Activated naive CD4-positive, alpha-beta T cell treated with Interleukin-2 at 50 U/mL for 16 hours (primary cell): ENCODE measurements at places on chromosomes 5 and 9.

DNA sequence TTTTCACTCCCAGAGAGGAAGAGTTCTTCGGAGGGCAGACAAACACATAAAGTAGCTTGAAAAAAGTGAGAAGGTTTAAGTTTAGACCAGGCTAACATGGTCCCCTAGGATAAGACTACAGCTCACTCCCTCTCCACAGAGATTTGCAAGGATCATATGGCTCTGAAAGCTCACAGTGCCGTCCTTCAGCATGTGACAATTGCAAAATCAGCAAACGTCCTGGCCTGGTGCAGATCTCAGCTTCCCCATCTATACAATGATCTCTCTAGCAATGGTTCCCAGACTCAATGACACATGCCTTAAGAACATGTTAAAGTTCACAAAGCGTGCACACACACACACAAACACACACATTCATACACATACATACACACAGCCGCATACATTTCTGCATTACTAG lies 327.6 kb downstream of the ACTL7B start:
- no peak for DNase-seq

- DNase-seq, result no peak
These were observed 59.6 kb downstream of the SPTLC1 start for GRCh38 chr9:92055624-92056023.

DNA sequence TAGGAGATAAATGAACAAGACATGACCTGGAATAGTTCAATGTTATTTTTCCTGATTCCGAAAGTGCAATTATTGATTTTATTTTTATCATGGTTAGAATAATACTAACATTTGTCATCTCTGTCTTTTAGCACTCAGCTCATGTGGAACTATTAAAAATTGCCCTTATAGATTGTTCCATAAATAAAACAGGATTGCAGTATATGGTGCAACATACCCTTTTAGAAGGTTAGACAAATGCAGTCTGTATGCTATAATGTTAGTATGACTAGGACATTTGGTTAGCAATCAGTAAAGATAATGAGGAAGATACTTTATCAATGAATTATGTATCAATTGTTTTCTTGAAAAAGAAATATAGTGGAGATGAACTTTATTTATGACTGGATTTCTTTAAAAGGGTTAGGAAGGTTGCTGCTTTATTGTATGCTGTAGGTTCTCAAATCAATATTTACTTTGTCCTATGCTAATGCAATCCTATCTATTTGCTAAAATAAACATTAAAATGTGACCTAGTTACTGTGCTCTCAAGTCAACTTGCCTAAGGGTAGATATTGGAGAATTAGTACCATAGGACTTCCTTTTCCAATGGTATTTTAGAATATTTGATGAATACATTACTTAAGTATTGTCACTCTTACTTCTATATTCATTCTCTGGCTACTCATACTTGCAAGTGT lies 348.9 kb upstream of the ISL1 start:
- DNase-seq, result no peak

GRCh38 chr9:35905912-35906679 lies at the start of gene HRCT1:
Gene HRCT1 (plus strand): TSS chr9:35906202. CDS start chr9:35906288, 86 bp downstream.
- DNase-seq, result no peak

DNA sequence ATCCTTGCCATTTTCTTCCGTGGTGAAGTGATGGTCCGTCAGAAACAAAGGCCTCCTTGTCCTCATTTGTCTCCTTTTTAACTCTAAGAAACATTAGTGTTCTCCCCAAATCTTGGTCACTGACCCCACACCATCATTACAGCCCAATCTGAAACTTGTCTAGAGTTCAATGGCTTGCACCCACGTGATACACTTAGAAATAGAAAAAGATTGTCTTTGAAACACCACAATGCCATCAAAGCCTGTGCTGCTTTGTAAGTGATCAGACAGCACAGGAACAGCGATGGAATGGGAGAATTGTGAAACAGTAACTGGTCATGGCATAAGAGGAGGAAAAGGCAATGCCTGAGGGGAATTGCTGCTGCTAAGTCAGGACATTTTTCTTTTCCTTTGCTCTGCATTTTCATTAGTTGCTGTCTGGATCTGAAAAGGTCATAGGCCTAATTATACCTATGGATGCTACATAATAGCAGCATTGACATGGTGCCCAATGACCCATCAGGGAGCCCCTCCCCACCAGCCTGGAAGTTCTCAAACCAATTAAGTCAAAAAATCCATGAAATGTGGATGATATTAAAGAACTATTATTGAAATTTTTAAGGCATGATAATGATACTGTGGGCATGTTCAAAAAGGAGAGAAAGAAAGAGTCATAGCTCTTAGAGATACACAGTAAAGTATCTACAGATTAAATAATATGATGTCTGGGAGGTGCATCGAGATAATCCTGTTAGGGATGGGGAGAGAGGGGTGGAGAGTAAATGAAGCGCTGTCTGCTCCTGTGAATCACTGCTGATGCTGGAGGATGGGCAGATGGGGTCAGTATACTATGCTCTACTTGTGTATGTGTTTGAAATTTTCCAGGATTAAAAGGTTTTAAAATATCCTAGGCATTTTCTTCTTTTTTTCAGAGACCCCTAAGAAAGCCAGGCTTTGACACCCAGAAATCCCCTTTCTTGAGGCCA lies 83.6 kb downstream of the ENC1 start:
- DNase-seq, result no peak

DNA sequence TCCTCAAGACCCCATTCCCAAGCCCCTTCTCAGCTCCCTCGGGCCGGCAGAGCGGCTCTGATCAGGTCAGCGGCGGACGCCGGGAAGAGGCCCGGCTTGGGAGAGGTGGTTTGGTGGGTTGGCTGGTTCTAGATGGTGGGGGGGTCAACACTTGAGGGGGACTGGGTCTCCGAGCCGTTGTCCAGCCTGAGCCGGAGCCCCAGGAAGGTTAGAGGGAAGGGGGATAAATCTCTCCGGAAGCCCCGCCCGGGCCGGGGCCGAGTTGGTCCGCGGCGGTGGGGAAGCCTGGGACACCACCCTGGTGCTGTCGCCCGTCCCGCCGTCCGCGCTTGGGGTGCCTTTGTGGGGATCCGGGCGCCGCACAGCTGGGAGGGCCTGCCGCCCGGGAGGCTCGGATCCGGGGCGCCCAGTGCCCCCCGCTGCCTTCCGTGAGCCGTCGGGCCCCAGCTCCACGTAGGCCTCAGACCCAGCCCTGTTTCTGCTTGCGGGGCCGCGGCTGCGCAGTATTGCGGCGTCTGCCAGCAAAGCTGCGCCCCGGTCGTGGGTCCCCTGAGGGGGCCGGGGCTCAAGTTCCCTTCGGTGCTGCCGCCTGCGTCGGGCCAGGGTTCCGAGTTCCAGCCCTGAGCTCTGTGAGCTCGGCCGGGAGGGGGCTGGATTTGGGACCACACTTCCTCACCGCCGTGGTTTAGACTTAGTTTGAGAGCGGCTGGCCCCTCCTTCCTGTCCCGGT lies 542 bp upstream of the TRIM52 start:
- DNase-seq, result peak; percentile 77

DNA sequence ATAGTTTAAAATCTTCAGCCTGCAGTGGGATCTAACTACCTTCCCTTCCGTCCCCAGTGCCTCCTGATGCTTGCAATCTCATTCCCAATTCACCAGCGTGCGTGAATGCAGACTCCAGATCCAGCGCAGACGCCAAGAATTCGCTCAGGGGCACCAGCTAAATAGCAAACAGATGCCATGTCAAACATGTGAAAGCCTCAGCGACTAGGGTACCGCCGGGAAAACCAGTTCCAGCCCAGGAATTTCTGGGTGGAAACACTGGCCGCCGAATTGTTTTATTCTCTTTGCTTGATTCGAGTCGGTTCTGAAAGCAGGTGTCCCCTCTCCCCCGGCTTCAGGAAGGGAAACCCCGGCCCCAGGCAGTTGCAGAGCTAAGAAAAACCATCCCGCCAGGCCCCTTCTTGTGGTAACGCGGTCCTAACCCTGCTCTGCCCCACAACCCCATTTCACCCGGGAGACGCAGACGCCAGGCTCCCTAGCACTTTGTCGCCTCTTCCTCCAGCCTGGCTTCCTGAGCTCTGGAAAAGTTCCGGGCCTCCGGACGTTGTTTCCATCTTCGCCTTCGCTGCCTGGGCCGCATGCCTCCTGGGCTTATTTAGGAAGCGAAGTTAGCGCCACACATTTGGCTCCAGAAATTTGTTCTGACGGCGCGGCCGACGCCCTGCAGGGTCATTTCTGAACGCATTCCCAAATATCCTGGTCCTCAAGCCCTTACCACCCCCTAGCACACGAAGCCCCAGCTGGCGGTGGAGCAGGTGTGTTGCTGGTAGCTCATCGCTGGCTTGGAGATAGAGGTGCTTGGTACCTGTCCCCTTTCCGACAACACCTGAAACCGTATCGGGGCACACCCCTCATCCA lies 665 bp upstream of the LVRN start:
- no peak for DNase-seq

- peak; percentile 64 for DNase-seq
These were observed 2.0 kb downstream of the LARP1 start for GRCh38 chr5:154756868-154757813.

GRCh38 chr5:55914971-55915370 lies 63.8 kb downstream of the IL31RA start:
- no peak for DNase-seq

GRCh38 chr5:149317281-149318048 lies 27.8 kb upstream of the GRPEL2 start:
- peak; percentile 31 for DNase-seq

DNA sequence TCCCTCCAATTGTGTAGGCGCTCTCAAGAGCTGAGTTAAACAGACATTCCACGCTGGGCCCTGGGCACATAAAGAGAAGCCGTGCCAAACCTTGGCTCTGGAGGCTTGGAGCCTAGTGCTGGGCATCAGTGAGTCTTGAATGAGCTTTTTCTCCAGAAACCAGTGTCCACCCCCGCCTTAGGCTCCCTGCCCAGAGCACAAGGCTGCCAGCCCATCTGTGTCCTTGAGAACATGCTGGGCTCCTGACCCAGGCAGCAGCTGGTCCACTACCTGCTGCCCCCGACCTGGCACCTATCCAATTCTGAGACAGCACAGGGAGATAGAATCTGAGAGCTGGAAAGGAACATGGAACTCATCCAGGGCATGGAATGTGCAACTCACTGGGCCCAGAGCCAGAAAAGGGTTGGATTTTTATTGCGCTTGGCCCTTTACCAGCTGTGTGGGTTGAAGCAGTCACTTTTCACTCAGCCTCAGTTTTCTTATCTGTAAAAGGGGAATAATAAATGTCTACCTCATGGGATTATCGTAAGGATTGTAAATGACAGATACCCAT lies 92.4 kb upstream of the CPLX2 start:
- DNase-seq, result no peak

DNA sequence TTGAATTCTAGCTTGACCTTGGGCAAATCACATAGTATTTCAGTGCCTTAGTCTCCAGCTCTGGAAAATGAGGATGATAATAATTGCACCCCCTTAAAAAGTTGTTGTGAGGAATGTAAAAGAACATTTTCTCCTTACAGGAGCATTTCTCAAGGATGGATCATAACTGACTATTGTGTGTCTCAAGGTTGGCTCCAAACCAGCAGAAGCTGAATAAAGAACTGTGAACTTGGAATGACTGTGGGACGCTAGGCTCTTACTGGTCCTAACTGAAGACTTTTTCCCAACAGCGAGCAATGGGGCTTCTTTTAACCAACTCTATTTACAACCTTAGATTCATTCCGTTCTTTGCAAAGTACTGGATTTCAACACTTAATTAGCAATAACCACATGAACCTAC lies 26.2 kb upstream of the GLRX start:
- no peak for DNase-seq

GRCh38 chr5:179266291-179267070 lies 78.8 kb downstream of the ADAMTS2 start:
- no peak for DNase-seq

DNA sequence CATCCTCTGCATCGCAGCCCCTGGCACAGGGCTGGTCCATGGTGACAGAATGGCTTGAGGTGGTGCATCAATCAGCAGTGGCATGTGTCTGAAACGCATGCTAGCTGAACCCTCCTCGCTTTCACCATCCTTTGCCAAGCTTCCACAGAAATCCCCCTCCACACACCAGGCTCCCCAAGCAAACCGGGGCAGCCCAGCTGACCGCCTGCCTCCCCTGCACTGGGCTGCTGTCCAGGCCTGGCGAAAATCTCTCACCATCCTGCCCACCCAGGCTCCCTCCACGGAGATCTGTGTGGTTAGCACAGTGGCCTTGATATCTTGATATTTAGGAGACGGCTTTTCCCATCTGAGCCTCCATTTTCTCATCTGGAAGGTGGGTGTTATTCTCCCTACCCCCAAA lies 905 bp upstream of the HRH2 start:
- no peak for DNase-seq

DNA sequence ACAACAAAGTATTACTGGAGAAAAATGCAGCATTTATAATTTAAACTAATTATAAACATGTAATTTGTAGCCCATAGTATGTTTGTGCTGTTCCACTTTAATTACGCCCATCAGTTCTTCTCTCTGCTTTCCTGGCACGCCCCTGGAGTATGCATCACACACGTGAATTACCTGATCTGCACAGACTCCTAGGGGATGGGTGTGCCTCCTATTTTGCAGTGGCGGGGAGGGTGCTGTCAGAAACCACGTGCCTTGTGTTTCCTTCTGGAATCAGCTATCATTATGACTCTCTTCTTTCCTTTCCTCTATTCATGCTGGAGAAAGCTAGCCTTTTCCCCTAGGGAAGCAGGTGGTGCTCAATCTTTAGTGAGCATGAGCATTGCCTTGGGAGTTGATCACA lies 43.3 kb downstream of the RPS23 start:
- no peak for DNase-seq

- no peak for DNase-seq
These were observed 4.5 kb downstream of the TRIM32 start for GRCh38 chr9:116691607-116692006.

DNA sequence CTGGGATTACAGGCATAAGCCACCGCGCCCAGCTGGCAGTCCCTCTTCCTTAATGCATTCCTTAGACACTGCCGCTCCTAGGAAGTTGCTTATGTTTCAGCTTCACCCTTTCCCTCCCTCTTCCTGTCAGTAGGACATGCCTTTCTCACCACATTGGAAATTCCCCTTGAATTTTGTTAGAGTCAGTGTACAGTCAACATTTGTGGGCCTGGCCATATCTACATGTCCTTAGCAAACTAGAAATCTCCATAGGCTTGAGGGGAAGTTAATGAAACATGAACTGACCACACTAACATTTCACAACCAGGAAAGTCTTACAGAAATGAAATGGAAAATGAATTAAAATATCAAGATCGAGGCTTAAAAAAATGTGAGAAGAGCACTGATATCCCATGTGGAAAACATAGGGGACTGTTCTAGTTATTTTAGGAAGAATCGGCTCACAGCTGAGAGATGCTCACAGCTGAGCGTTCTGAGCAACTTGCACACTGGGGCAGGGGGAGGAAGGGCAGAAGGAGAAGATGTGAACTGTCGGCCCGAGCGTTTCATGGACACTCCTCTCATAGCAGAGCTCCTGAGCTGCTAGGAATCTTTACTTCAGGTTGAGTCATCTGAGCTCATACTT lies 21.1 kb upstream of the LVRN start:
- no peak for DNase-seq

DNA sequence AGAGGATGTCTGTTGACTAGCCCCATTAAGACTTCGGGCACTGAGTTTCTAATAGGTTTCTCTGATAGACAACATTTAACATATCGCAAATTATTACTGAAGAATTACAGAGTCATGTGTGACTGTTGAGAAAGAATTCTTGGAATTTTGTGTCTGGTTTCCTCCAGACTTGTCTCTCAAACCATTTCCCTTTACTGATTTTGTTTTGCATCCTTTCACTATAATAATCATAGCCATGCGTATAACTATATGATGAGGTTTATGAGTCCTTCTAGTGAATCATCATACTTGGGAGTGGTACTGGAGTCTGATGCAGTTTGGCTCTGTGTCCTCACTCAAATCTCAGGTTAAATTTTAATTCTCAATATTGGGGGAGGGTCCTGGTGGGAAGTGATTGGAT lies 27.0 kb downstream of the ZNF169 start:
- no peak for DNase-seq
